RWPE1 (cell line): ENCODE measurements at places on chromosomes 16 and 17.
A peak's percentile ranks its signal among the peaks of the same experiment; 100 is the strongest.

DNA sequence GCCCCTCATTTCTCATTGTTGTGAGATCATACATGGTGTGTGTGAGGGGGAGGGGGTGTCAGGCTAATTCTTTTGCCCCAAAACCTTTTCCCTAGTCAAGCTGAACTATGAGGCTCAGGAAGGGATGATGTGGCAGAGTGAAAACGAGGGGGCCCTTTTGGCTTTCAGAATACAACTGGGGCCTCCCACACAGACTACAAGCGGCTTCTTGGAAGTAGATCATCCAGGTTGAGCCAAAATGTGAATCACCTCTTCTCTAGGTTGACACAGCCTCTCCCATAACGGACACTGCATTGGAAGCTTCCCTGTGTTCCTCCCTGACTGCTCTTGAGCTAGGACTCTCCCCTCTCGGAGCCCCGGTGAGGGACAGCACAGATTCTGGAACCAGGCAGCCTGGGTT, 2.3 kb upstream of the ALKBH5 start:
- no peak for DNase-seq

DNA sequence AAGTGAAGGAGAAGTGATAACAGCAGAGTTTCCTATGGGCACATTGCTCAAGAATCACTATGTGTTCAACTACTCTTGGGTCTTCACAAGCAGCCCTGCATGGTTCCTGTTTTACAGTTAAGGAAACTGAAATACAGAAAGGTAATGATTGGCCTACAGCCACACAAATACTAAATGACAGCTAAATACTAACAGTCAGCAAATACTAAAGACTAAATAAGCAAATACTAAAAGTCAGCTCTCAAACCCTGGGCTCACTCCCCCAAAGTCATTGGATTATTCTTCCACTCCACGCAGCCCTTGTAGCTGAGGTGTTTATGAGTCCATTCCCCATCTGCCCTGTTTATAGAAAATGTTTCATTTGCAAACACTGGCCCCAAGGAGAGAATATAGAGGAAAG, 372.7 kb upstream of the CDH11 start:
- no peak for DNase-seq

GRCh38 chr17:79902146-79902791, 63.0 kb upstream of the CBX4 start:
- DNase-seq: no peak

DNA sequence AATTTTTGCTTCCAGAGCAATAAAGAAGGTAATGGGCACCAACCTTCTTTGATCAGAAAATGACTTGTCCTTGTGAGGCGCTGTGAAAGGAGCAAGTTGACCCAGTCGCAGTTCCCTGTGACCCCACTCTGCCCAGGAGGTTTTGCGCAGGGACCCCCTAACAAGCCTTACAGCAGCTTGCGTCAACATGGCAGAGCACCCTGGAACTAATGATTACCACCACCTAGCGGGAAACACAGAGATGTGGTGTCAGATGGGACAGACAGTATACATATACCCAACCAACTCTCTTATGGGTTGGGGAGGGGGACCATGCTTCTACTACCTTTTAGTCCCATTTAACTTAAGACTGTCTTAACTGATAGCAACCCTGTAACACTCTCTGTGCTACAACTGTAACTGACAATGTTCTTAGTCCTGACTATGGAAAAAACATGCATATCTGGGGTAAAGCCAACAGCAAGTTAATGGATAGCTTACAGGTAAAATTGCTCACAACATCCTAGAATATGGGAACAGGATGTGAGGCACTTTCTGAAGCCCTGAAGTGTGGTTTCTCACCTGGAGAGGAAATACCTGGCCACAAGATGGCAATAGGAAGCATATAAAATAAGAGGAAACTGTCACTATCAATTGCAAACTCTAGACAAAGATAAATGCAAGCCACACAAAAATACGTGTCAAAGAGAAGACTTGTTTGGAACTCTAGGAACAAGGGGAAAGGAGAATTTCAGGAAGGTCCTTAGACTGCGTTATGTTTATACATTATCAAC, 3.0 kb downstream of the KARS1 start:
- DNase-seq: no peak

DNA sequence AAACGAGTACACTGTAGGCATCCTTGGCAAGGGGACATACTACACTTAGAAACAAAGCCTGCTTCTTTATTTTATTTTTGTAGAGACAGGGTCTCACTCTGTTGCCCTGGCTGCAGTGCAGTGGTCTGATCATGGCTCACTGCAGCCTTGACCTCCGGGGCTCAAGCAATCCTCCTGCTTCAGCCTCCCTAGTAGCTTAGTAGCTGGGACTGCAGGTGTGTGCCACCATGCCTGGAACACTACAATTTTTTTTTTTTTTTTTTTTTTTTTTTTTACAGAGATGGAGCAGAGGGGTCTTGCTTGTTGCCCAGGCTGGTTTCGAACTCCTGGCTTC, 78.2 kb downstream of the WIPI1 start:
- DNase-seq: no peak

- no peak for DNase-seq
Observed at GRCh38 chr17:21843318-21843865, 151.1 kb downstream of the KCNJ18 start.

DNA sequence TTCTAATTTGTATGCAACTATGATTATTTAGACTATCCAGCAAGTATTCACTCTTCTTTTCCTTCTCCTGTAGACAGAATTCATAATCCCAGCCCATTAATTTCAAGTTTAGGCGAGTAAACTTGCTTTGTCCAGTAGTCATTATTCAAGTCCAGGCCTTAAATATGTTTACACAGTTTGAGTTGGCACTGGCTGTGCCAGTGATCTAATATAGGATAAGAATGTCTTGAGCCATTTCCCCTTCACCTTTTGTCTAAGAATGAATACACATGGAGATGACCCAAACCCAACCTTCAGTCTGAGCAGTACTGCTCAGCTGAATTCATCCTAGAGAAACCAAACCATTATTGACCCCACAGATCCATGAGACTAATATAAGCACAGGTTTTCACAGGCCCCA, 930.4 kb upstream of the CDH8 start:
- DNase-seq: no peak

DNA sequence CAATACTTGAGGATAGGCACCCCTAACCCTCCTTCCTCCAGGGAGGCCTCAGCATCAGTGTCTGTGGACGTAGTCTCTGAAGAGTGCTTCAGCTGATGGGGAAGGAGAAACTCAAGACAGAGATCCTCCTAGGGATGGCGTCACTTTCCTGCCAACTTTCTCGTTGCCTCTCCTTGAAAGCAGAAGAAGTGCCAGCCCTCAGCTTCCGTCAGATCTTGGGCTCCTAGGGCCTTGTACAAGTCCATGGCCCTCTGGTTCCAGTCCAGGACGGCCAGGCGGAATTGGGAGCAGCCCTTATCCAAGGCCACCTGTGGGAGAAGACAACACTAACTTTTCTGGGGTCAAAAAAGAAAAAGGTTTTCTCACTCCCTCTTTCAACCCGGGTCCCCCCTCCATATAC, 1.3 kb downstream of the SAT2 start:
- no peak for DNase-seq

DNA sequence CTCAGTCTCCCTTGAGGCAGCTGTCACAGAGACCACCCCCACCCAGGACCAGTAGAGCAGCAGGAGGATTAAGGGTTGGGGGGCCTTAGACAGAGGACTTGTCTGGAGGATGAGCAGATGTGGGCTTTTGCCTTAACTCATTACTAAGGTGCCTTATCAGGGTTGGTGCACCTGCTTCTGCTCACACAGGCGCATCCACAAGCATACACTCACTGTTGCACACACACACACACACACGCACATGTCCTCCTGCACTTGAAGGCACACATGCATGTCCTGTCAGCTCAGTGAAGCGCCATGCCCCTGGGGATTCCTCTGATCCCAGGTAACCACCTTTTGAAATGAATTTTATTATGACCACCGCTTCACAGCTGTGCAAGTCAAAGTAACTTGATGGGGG, 1.2 kb downstream of the GFAP start:
- no peak for DNase-seq

GRCh38 chr16:51968749-51969148, 578.2 kb downstream of the TOX3 start:
- DNase-seq: no peak

DNA sequence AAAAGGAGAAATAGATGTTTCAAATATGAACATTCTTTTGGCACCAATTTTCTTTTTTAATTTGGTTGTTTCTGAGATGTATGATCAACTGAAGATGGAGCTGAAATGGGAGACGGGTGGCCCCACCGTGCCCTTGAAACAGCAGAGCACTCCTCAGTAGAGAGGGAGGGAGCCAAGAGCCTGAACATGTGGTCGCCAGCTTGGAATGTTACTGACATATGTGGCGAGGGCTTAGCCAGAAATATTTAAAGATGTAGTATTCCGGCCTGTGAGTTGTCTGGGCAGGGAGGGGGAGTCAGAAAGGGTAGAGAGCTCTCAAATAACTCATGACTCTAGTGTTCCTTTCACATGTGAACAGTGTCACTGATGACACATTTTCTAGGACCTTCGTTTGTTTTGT, 13.3 kb upstream of the MRC2 start:
- no peak for DNase-seq

GRCh38 chr17:69884356-69884755, 190.7 kb upstream of the KCNJ16 start:
- no peak for DNase-seq

GRCh38 chr17:36869856-36870719, 67.2 kb upstream of the LHX1 start:
- DNase-seq: no peak

GRCh38 chr16:5605404-5605803, 507.8 kb upstream of the EEF2KMT start:
- DNase-seq: no peak

GRCh38 chr16:80803339-80804055, 901 bp downstream of the CDYL2 start:
- DNase-seq: peak; percentile 8

- DNase-seq: no peak
Observed at GRCh38 chr17:65751263-65751662, 189.8 kb upstream of the AXIN2 start.

DNA sequence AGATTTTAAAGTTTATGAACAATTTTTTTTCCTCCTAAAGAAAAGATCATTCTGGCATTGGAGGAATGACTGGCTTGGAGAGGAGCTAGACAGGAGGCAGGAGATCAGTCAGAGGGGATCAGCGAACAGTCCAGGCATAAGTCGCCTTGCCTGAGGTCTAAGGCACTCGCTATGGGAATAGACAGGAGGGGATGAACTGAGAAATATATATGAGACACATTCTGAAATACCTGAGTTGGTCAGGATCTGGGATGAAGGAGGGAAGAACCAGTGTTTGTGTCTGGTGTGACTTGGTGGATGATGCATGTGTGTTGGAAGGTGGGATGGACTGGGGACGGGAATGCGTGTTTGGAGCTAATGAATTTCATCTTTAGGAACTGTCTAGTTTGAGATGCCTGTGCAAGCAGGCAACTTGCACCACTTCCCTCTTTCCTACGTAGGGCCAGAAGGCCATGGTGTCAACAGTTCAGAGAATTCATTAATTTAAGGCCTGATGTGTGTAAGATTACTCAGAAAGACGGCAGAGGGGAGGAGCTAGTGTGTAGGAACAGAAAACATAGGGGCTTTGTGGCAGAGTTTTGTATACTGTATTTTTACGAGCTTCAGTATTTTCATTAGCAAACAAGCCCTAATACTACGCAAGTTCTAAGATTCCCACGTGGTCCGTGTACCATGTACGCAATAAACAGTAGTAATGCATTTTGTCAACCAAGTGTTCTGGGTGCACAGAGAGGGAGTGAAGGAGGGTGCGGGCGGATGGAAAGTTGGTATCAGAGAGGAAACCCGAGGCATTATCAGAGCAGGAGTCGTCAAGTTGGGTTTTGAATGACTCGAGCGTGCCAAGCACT, 825 bp downstream of the HEATR6 start:
- no peak for DNase-seq

DNA sequence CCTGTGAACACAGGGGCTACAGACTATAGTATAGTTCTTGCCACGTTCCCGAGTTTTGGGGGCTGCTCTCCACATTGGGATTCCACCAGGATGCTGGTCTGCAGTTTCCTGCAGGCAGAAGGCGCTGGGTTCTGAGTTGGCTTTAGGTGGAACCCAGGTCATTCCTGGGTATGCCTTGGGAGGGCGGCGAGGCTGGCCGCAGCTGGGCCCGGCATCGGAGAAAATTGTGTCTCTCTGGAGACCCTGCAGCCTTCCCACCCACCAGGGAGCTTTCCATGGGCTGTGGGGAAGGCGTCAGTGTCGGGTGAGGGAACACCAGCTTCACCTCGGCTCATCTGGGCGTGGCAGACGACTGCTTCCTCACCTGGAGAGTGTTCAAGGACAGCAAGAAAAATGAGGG, 183.6 kb downstream of the RAB11FIP4 start:
- DNase-seq: no peak

- DNase-seq: no peak
Observed at GRCh38 chr17:17749025-17749772, 67.9 kb downstream of the RAI1 start.

DNA sequence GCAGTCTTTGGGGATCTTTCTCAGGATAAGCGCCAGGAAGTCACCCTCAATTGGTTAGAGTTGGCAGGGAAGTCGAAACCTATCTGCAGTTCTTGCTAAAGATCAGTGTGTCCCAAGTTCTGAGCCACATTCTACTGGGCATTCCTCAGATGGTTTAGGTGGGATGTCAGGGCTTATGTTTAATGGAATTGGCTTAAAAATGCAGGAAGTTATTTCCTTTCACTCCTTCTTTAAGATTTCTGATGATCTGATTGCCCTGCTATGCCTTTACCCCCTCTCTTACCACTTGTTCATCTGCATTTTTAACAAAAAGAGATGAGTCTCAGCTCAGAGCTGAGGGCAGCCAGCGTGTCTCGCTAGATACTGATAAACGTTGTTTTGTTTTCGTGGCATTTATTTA, 30.8 kb downstream of the FOXL1 start:
- DNase-seq: no peak

DNA sequence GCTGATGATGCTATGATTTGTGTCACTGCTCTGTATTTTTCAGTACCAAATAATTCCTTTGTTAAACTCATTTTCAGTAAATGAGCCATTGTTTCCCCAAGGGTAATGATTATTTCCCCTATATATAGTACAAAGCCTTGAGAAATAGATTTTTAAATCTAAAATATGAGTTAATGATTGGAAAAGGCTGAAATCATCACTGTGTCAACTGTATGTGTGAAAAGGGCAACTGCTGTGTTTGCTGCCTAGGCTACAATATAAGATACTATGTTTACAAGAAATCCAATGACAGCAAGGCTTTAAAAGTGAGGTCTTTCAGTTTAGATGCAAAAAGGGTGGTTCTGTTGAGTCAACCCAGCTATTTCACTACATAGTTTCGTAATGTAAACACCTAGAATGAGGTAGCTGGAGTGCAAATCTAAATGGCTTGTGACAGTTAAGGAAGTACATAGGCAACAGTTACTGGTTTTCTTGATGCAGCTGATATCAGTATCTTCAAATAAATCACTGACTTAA, 15.3 kb downstream of the NLK start:
- DNase-seq: peak; percentile 26
